ENCODE measurements at places on chromosomes 2 and 18. TPM values are rescaled to one million over a fixed set of nuclear protein-coding genes. Genes with fewer than 3 reads are reported as not detected.

Gene SERPINB13
- not detected for total RNA-seq

Gene HOXD3
- total RNA-seq = 0.38 TPM

Gene SKA1
- 0.40 TPM for total RNA-seq

Gene PIKFYVE
- total RNA-seq = 11.5 TPM

Gene UGT1A4
- not detected for total RNA-seq

Gene RBM43
- total RNA-seq = 2.8 TPM

Gene RAB27B
- 8.6 TPM for total RNA-seq

Gene GPR45
- not detected for total RNA-seq

GRCh38 chr2:67666386-67667053, 269.4 kb downstream of the ETAA1 start:
- no peak for DNase-seq

DNA sequence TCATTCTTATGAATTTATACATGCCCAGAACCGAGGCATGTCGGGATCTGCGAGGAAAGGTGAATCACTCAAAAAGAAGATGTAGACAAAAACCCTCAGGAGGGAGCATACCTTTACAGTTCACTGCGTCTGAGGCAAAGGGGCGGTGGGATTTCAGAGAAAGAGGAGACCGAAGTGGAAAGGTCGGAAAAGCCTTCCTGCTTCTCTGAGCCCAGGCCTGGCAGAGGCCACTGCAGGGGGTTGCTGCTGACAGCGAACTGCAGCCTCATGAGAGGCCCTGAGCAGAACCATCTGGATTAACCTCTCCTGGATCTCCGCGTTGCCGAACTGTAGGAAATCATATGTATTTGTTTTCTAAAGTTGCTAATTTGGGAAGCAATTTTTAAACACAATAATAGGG, 713.1 kb upstream of the SOX11 start:
- DNase-seq = no peak

- DNase-seq = no peak
These were observed 3.8 kb downstream of the PPP1CB start for GRCh38 chr2:28755421-28755820.

DNA sequence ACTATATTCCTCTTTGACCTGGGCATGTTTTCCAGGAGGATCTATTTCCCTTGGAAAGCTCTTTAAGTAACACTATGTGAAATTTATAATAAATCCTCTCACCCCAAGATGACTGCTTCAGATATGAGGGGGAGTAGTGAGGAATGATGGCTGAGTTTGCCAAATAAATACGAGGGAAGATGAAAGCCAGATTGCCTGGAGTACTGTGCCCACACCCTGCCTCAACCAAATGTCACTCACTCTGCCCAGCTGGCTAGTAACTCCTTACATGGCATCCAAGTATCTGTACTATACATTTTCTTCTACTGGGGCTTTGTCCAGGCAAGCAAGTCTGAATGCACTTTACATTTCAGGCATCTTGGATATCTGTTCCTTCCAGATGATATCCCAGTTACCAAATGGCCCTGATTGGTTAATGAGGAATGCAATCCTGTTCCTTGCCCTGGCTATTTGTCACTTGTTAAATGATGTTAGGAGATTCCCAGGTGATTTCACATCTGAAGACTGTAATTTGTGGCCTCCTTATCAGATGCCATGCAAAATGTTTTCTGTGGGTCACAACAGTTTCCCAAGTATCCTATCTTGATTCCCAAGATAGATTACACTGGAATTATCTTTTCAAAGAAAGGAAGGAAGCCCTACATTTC, 191.8 kb downstream of the IKZF2 start:
- no peak for DNase-seq

DNA sequence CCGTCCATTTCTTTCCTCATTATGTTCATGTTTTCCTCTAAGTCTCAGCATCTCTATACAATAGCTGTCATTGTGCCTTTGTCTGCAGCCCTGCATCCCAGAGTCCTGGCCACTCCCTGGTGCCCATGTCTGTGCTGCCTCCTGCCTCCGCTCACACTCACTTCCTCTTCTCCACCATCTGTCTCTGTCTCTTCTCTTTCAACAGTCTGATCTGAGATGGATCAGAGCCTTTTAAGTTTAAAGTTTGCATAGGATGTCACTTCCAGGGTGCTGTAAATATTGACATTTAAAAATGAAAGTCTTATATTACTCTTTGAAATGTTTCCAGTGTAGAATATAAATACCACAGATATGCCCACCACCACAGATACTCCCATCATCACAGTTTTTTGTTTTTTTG, 42.7 kb downstream of the UBE2F start:
- no peak for DNase-seq

- no peak for DNase-seq
These were observed 33.4 kb downstream of the TTR start for GRCh38 chr18:31624892-31625640.

GRCh38 chr18:28984731-28985130, 807.8 kb upstream of the CDH2 start:
- no peak for DNase-seq

GRCh38 chr2:46367286-46367685, 70.1 kb downstream of the EPAS1 start:
- DNase-seq = no peak

DNA sequence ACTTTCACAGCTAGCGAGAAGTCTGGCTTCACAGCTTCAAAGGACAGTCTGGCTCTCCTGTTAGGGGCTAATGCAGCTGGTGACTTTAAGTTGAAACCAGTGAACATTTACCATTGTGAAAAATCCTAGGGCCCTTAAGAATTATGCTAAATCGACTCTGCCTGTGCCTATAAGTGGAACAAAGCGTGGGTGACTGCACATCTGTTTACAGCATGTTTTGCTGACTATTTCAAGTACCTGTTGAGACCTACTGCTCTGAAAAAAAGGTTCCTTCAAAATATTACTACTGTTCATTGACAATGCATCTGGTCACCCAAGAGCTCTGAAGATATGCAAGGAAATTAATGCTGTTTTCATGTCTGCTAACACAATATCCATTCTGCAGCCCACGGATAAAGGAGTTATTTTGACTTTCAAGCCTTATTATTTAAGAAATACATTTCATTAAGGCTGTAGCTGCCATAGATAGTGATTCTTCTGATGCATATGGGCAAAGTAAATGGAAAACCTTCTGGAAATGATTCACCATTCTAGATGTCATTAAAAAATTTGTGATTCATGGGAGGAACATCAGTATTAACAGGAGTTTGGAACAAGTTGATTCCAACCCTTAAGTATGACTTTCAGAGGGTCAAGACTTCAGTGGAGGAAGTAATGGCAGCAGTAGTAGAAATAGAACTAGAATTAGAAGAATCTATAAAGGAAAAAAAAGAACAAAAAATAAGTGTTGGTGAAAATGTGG, 48.9 kb downstream of the POLR1A start:
- DNase-seq = no peak

DNA sequence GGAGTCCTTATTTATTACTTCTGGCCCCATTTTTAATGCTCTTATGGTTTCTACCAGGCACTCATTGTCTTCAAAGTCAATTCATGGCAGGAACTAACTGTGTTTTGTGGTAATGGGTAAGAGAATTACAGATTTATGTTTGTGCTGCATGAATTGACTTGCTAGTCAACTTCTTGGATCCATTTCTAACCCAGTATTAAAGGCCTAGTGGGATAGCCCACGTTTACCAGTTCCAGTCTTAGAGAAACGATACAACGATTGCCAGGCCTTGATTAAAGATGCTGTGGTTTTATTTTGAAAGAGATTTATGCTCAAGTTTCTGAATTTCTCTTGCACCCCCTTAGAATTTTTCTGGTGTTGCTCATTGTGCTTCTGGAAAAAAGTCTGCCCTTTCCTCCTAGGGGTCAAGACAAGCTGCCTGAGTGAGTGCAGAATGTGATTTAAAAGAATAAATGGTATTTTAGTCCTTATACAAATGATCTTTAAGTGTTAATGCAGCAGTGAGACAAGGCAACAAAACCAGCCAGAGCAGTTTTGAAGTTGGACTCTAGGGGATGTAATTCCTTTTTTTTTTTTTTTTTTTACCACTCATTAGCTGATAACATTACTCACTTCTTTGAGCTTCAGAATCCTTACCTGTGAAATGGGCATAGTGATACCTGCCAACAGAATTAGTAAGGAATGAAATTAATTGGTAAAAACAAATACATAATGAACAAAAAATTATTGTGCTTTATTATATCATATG, 101.5 kb downstream of the ARHGAP15 start:
- DNase-seq = no peak
